ENCODE measurements at places on chromosomes 7 and 10. TPM values are rescaled to one million over a fixed set of nuclear protein-coding genes. Genes with fewer than 3 reads are reported as not detected.

Gene RBP4
- total RNA-seq, result not detected

Gene WNT16
- not detected for total RNA-seq

DNA sequence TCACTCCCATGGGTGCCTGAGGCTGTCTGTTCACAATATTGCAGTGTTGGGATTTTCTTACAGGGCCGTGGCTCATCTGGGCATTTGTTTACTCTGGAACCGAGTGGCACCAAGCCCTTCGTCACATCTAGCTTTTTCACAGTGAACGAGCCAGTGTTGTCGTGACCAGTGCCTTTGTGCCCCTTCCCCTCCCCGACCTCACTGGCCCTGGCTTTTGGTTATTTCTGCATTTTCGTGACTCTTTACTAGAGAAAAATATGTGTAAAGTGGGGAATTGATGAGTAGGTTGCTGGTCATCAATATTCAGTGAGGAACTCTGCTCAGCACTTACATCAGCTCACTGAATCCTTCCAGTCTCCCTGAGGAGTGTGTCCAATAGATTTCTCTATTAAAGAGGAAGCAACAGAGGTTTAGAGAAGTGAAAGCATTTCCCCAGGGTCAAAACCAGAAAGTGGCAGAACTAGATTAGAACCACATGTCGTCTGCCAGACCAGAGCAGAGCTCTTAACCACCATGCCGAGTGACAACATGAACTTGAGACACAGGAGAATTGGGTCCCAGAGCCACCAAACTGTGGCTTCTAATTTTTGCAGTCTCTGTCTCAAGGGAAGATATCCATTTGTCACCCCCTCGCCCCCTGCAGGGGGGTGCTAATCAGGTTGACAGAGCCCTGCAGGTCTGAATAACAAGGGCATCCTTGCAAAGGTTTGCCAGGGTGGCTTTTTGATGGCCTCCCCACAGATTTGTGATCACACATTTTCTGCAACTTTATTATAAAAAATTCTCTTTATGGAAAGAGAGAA, 125.3 kb downstream of the CHN2 start:
- DNase-seq, result no peak

DNA sequence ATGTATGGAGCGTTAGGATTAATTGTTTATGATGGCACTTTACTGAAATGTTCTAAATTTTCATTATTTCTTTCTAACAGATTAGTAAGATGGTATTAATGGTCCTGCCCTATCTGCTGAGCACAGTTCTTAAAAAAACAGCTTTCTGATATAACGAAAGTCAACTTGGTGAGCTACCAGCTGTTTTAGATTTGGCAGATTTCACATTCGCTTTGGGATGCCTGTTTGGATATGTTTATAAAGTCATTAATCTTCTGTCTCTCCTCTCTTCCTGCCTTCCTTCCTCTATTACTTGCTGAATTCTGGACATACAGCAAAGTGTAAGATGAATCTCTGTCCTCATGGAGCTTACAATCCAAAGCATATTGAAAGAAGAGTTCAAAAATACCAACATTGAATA, 396.8 kb upstream of the LRGUK start:
- no peak for DNase-seq

Gene CALHM3
- total RNA-seq, result not detected

- no peak for DNase-seq
Observed at GRCh38 chr7:24877790-24878311, 102.1 kb downstream of the OSBPL3 start.

DNA sequence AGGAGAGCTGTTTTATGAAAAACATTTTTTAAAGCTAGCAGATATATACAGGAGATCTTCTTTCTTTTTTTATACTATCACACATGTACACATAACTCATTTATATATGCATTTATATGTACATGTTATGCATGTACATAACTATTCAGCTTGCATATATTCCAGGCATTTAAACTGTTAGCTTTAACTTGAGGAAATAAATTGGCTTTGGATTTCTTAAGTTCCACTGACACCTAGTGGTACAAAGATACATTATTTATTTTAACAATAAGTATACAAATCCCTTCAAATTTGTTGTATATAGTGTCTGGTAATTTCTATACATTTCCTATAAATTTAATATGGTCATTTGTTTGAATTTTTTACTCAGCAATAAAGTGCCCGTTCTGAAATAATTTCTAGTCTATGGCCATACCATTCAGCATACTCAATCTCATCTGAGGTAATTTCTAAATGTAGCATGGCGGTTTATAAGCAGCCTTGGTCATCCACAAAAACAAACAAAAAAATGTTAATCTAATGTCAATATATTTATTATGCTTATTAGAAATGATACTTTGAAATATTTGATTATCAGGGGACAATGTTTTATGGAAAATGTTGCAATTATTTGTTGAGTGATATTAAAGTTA, 11.6 kb downstream of the ZDHHC6 start:
- DNase-seq, result peak; percentile 70

- DNase-seq, result peak; percentile 22
Observed at GRCh38 chr7:1229956-1230355, 2.7 kb upstream of the UNCX start.

Data from cardiac muscle cell (in vitro differentiated cells and primary cell).